ENCODE measurements at places on chromosomes 4 and X.

- DNase-seq = no peak
Observed at GRCh38 chrX:70089604-70090297, 27.5 kb downstream of the OTUD6A start.

GRCh38 chrX:54411732-54412131, 28.5 kb upstream of the TSR2 start:
- DNase-seq = no peak

GRCh38 chrX:142233400-142233799, 28.3 kb upstream of the MAGEC2 start:
- no peak for DNase-seq

DNA sequence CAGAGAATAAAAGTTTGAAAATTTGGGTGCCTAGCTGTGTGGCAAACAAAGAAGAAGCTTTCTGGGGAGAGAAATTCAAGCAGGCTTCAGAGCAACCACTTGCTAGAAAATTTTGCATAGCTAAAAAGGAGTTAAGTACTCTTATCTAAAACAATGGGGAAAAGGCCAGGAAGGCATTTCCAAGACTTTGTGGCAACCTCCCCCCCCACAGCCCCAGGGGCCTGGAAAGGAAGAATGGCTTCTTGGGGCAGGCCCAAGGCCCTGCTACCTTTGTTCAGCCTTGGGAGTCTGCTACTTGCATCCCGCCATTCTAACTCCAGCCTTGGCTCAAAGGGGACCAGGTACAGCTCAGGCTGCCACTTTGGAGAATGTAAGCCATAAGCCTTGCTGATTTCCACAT, 102.2 kb downstream of the PTCHD1 start:
- no peak for DNase-seq

GRCh38 chr4:184246426-184246825, 28.8 kb upstream of the ENPP6 start:
- DNase-seq = no peak

- DNase-seq = no peak
Observed at GRCh38 chr4:76905521-76905920, 7.6 kb upstream of the SOWAHB start.

GRCh38 chr4:108313546-108314339, 145.0 kb upstream of the LEF1 start:
- no peak for DNase-seq

DNA sequence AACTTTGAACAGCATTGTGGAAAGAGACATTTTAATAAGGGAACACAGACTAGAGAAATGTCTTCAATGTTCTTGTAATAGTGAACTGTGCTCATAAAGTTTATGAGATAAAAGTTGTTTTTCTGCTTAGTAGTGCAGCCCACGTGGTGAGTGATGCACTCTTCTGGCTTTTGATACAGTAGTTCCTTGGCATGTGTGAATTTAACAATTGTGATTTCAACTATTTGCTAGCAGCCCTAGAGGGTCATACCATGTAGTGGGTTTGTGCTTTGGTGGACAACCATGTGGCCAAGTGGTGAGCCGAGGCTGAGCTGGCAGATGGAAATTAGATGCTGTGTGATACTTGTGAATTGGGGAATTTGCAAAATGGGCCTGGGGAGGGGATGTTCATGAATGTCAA, 116.2 kb upstream of the SLC4A4 start:
- no peak for DNase-seq

- no peak for DNase-seq
Observed at GRCh38 chr4:95506264-95506663, 42.5 kb downstream of the UNC5C start.

GRCh38 chrX:11269006-11269405, 24.2 kb upstream of the AMELX start:
- DNase-seq = no peak

GRCh38 chrX:56313308-56313707, 81.2 kb downstream of the KLF8 start:
- no peak for DNase-seq

- no peak for DNase-seq
Observed at GRCh38 chr4:1883583-1883982, 12.4 kb downstream of the NSD2 start.

- DNase-seq = no peak
Observed at GRCh38 chr4:92514627-92515026, 210.9 kb downstream of the GRID2 start.

Data from stimulated activated CD8-positive, alpha-beta memory T cell treated with anti-CD3 and anti-CD28 coated beads, Interleukin-4, amount 100 ng/mL, for 4 hours (primary cell).